ENCODE measurements at places on chromosomes 13 and 19. TPM values are rescaled to one million over a fixed set of nuclear protein-coding genes. Genes with fewer than 3 reads are reported as not detected.

DNA sequence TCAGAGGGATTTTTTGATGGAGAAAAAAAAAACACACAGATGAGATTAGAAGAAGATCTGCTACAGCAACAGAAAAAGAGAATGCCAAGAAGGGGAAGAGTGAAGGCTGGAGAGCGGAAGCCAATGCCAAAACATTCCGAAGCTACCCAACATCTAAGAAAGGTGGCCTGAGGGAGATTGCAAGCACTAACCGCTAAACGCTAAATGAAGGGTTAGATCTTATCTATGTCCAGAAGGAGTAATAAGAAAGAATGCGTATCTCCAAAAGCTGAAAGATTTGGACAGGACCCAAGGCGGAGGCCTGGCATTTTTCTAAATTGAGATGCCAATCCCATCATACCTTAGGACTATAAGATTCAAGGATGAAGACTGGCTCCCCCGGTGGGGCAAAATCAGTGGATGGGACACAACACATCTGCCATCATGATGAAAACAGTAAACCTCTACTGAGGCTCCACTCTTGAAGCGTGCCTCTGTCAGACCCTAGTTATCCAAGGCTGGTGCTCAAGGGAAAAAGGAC lies 15.6 kb upstream of the HMGB1 start:
- DNase-seq: no peak

DNA sequence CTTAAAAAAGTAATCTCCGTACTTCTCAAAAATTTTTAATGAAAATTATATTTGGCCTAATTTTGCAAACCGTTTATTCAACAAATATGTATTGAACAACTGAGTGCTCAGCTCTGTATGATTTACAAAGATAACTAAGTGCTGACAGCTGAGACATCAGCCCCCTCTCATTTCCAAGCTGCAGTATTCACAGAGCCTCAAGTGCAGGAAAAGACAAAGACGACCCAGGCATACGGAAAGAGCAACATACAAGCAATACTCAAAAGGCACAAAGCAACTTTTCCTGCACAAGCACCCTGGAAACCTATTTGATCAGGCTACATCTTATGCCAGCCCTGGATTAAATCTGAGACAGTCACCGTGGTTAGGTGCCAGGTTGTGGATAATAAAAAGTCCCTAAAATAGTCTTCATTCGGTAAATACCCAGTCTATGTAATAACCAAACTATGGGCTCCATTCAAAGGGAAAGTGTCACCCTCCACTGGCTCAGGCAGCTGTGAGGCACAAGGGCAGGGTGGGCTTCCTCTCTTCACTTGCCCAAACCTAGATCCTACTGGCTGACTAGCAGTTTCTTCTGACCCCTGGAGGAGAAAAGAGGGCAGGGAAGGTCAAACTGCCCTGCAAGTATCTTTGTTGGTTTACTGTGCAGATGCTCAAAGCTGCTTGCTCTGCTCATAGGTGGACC lies 65.5 kb downstream of the TBC1D4 start:
- DNase-seq: no peak

- no peak for DNase-seq
Measured at GRCh38 chr13:63497601-63498000, 2082.0 kb upstream of the PCDH20 start.

DNA sequence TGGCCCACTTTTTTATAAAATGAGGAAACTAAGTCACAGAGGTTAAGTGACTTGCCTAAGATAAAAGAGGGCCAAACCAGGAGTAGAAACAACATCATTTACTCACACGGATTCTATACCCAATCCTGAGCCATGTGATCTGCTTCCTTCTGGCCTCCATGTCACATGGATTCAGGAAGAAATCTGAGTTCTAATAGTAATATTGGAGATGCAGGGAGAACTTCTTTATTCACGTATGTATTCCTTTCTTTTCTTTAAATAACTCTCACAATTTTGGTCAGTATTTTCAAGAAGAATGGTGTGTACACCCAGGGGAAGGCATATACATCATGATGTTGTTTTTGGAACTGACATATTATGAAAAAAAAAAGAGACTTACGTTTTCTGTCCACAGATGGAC lies 1.8 kb downstream of the POSTN start:
- no peak for DNase-seq

DNA sequence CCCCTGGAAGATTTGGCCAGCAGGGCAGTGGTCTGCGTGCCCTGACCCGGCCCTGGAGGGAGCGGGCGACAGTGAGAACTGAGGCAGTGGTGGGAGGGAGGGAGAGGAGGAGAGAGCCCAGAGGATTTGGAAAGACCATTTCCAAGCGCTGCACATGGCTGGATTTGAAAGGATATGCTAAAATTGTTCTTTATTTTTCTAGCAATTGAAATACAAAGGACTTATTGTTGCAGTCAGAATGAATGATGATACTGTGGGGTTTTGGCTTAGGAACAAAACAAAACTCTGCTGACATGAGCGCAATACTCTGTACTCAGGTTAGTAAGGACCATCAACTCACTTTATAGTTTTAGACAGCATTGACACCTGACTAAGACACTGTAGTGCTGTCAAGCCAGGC lies 69.5 kb downstream of the TNFRSF19 start:
- DNase-seq: no peak

The KASH5 gene
- total RNA-seq: not detected

The ZNF329 gene
- total RNA-seq: 42.4 TPM
